ENCODE measurements at places on chromosomes 4 and X.

DNA sequence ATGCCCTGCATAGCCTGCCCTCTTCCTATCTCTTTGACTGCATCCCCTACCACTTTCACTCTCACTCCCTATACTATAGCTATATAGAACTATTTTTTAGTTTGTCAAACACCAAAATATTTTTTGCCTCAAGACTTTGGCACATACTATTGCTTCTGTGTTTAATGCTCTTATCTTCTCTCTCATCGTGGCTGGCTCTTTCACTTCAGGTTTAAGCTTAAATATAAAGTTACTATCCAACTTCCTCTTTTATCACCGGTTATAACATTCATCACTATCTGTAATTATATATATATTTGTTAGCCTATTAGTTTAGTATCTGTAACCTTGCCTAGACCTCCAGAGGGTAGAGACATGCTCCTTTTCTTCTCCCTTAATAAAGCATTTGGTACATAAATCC is 11.5 kb upstream of the HMGB2 start:
- no peak for DNase-seq

DNA sequence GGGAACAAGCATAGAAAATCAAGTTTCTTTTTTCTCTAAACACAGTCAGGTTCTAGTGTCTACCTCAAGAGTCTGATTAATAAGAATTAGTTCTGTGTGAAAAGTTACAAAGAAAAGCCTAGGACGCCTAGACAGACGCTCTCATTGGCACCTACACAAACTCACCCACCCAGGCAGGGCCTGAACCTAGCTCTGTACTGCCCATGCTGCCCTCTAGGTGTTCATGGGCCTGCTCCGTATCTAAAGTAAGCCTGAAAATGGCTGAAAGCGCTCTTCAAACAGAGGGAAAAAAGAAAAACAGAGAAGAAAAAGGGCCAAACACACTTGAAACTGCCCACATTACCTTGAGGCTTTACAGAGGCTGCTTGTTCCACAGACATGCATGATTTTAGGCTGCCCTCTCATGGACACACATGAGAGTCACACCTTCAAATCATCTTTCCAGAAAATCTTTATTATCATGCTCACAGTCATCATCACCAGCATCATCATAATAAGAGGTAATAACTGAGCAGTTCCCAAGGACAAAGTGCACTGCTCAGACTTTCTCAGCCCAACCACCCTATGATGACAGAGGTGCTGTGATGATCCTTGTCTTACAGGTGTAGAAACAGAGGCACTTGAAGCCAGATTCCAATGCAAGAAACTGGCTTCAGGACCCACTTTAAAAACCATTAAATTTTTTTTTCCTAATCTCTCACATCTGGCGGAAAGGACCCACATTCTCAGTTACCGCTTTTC is 49.6 kb downstream of the MAP7D2 start:
- no peak for DNase-seq

GRCh38 chrX:19829814-19830213 is 57.6 kb downstream of the SH3KBP1 start:
- DNase-seq, result no peak

GRCh38 chr4:107828315-107829090 is 3.8 kb downstream of the SGMS2 start:
- DNase-seq, result no peak

GRCh38 chrX:17377795-17378194 is 2.8 kb downstream of the NHS start:
- DNase-seq, result no peak

DNA sequence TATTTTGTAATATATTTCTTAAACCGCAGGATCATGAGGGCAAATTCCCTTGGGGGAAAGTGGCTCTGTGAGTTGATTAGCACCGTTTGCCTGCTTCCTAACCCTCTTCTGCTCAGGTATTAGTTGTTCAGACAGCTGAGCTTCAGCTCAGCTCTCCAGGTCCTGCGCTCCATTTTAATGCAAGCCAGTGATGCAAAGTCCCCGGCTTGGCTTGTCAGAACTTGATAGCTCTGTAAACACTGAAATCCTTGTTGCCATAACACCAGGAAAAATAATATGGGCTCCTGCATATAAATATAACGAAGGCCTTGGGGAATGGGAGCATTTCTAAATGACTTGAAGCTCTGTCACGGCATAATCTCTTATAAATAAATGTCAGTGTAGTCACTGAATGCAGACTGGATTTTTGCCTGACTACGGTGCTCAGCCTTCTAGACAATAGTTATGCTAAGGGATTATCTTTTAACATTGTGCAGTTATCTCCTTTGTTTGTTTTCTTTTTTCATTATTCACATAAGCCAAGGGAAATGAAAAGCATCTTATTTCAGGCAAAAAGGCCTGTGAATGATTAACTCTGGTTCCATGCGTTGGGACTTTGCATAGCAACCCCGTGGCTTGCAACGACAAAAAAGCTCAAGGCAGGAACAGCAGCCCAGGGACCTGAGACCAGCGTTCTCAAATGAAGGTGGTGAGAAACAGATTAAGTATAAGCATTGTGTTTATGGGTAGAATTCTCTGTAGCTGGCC is 253.2 kb downstream of the SPRY1 start:
- no peak for DNase-seq

GRCh38 chrX:140250391-140250790 is 254.5 kb downstream of the SOX3 start:
- DNase-seq, result no peak

DNA sequence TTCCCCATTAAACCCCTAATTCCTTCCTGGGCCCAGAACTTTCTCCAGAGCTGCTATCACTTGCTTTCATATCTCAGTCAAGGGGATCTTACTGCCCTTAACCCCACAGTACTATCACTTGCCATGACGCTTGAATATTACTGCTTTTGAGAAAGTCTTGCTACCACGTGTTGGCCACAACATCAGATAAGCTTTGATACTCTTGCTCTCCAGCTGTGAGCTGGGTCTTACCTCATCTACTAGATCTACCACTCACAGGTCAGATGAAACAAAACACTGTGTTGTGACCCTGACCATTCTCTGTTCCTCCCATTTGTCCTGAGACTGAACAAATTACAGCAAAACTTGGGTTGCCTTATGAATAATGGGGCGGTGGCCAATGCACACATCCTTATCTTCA is 12.1 kb upstream of the TAPT1 start:
- no peak for DNase-seq

- DNase-seq, result no peak
These were observed 143.2 kb upstream of the DGKK start for GRCh38 chrX:50613846-50614245.

GRCh38 chr4:184955636-184956035 is 62.7 kb upstream of the HELT start:
- DNase-seq, result no peak

GRCh38 chr4:39802005-39802404 is 104.1 kb downstream of the UBE2K start:
- no peak for DNase-seq

DNA sequence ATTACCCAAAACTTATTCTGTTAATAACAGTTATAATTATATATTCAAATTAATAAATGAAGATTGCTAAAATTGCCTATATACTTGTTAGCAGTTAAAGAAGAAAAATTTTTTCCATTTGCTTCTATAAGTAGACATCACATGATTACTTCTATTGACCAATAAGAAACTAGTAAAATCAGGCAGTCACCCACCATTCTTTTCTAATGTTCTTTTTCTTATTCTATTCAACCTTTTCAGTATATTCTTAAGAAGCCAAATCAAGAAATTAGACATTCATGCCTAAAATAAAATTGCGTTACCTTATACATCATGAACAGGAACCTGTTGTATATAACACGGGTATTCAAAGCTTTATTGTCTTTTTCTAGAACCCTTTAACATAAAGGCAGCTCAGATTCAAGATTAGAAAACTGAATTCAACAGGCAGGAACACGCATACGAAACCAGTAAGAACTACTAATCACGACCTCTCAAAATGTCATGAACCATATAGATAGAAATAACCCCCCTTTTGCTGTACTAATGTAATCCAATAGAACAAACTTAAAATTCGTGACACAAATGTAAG is 568.1 kb upstream of the DIPK2B start:
- DNase-seq, result no peak

- no peak for DNase-seq
These were observed 196.8 kb upstream of the ANXA3 start for GRCh38 chr4:78354782-78355181.

- no peak for DNase-seq
These were observed 14.7 kb downstream of the FGFRL1 start for GRCh38 chr4:1026115-1026514.

GRCh38 chr4:171279131-171279530 is 534.1 kb upstream of the GALNTL6 start:
- no peak for DNase-seq

DNA sequence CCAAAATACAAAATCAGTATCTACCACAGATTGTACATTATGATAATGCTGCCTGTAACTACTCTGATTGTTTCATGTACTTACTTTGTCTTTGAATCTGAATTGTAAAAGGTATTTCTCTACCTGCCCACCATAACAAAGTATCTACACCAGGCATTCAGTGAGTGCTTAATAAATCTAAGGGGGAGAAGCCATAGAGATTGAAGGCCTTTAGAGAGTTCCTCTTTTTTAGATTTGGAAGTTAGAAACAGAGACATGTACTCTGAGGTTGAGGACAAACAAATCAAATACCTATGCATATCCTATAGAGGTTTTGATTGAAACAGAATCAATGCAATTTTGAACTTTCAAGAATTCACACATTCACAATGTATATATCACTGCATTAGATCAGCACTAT is 42.7 kb downstream of the SAT1 start:
- DNase-seq, result no peak

DNA sequence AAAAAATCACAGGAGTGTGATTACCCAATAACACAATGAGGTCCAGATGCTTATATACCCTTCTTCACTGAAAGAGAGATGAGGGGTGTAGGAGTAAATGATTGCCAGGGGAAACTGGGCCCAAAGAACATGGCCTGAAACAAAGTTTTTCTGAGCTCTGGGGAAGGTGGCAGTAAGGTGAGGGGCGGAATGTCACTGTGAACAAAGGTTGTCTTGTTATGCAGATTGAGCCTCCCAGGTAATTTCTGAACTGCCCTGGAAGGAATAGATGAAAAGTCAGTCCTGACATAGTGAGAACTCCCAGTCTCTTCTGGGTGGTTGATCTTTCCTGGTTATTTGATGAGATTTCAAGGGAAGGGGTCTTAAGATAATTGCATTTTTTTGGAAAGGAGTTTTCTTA is 2.5 kb upstream of the TMEM47 start:
- DNase-seq, result no peak

- no peak for DNase-seq
These were observed 302.7 kb downstream of the GPM6A start for GRCh38 chr4:175509320-175509719.

- DNase-seq, result no peak
These were observed 66.0 kb downstream of the FBXO8 start for GRCh38 chr4:174217273-174218126.

DNA sequence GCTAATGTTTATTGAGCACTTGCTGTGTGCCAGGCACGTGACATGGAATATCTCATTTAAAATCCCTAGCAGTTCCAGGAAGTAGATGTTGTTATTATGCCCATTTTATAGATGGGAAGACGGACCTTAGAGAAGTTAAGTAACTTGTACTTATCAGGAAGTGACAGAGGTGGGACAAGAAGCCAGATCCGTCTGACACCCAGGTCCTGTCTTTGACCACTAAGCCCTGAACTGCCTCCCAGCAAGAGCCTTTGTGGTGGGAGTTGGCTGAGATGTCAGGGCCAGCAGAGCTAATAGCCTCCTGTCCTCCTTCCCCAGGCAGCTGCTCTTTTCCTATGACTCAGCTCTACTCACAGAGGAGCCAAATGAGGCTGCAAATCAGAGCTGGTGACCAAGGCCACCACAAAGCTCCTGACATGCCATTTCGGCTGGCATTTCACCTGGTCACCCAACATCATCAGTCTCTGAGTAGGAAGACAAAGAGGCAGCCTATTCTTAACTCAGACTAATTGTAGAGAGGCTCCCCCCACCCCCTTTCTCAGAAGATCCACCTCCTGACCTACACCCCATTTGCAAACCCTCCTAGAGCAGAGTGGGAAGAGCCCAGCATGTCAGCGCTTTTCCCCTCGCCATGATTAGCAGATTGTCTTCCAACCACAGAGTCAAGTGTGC is 175.1 kb upstream of the KIT start:
- DNase-seq, result no peak

- DNase-seq, result no peak
These were observed 42.6 kb downstream of the CHRNA9 start for GRCh38 chr4:40377512-40378365.

DNA sequence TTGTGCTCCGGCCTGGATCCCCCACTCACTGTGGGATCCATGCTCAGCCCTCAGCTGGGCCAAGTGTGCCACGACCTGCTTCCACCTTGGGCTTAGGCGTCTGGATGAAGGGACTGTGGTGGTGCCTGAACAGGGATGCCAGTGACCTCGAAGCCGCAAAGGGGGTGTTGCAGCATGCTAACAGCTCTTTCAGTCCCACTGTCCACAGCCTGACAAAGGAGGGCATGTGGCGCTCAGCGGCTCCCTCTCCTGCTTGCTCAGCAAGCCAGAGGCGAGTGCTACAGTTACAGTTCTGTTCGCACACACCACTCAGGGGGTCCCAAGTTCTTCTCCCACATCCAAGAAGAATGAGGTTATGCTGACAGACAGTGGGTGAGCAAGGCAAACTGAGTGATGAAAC is 5.2 kb upstream of the IGBP1 start:
- no peak for DNase-seq

- no peak for DNase-seq
These were observed 49.8 kb upstream of the PRSS48 start for GRCh38 chr4:151227172-151227571.

Measured in caudate nucleus (tissue), 63 donors.